ENCODE measurements at places on chromosomes 6 and 20.

DNA sequence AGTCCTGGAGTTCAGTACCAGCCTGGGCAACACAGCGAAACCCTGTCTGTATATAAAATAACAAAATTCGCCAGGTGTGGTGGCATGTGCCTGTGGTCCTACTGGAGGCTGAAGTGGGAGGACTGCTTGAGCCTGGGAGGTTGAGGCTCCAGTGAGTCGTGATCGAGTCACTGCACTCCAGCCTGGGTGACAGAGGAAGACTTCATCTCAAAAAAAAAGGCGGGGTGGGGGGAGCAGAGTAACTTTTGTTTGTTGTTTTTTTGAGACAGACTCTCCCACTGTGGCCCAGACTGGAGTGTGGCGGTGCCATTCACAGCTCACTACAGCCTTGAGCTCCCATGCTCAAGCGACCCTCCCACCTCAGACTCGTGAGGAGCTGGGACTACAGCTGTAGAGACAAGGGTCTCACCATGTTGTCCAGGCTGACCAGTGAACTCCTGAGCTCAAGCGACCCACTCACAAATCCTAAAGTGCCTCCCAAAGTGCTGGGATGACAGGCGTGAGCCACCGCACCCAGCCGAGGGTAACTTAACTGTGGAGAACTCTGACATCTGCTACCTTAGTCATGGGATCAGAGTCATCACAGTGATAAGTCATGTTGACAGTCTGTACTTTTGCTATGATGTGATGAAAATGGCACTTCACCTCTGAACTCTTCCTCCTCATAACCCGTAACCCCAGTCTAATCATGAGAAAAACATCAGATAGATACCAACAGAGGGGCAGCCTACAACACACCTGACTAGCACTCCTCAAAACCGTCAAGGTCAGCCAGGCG lies 16.5 kb downstream of the PEDS1 start:
- no peak for DNase-seq

DNA sequence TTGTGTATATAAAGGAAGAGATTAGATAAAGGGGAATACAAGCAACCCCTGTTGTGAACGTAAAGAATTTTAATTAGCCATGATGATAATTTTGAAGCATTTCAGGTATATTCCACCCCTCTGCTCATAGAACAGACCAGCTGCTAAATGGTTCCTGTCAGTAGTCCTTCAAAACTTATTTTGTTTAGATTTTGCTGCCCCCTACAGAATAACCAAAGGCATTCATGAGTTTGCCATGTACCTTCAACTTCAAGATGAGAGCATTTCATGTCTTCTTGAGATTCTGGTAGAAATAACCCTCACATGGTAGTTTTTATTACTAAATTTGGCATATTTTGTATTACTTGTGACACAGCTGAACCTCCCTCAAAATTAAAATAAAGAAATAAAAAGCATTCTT lies 1586.7 kb downstream of the HACE1 start:
- no peak for DNase-seq

DNA sequence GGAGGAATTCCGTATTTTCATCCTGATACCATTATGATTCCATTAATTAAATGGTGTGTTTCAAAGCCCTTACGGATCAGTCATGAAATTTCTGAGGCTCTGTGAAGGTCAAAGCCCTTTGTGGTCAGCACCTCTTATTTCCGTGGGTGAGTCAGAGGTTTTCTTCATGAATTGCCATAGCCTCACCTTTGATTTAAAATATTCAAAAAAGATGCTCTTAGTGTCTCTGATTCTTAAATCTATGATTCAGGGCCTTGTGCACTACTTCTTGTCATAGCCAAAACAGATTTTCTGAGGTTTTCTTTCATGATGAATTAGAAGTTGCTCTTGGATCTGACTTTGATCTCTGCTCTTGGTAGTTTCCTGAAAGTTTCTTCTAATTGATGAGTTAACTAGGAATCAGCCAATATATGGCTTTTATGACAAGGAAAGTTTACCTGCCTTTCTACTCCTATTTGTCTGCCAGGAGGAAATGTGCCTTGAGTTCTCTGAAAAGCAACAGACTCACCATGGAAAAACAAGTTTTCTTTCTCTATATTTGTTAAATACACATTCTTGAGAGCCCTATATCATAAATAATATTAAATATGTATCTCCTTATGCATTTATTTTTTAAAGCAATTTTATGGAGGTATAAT lies 613.0 kb downstream of the UTRN start:
- no peak for DNase-seq

- DNase-seq, result no peak
Observed at GRCh38 chr20:43723186-43723585, 3.6 kb downstream of the GTSF1L start.

DNA sequence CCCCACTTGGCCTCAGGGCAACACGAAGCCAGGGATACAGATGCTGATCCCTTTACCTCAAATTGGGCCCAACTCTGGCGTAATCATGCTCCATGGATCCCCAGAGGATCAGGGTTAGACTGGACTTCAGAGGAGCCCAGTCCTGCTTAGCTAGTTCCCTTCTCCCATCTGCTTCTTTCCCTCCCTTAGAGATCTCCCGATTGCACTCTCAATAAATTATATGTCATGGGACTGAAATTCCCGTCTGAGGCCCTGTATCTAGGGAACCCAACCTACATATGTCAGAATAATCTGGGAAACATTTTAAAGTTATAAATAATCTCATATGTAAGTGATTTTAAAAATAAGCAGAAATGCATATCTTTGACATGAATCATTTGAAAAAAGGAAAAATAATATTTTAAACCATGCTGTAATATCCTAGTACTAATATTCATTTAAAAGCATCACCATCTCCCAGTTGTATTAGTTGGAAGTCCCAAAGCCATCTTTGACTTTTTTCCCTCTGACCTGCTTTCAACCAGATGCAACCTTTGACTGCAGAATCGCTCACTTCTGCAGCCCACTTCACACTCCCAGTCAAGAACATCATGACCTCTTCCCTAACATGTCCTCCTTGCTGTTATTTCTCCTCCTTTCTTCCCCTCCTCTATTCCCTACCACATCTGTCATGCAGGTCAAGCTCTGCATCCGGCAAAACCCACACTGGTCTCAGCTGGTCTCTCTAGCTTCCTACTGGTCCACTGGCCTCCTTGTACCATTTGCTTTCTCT lies 393.6 kb downstream of the BTBD3 start:
- no peak for DNase-seq

DNA sequence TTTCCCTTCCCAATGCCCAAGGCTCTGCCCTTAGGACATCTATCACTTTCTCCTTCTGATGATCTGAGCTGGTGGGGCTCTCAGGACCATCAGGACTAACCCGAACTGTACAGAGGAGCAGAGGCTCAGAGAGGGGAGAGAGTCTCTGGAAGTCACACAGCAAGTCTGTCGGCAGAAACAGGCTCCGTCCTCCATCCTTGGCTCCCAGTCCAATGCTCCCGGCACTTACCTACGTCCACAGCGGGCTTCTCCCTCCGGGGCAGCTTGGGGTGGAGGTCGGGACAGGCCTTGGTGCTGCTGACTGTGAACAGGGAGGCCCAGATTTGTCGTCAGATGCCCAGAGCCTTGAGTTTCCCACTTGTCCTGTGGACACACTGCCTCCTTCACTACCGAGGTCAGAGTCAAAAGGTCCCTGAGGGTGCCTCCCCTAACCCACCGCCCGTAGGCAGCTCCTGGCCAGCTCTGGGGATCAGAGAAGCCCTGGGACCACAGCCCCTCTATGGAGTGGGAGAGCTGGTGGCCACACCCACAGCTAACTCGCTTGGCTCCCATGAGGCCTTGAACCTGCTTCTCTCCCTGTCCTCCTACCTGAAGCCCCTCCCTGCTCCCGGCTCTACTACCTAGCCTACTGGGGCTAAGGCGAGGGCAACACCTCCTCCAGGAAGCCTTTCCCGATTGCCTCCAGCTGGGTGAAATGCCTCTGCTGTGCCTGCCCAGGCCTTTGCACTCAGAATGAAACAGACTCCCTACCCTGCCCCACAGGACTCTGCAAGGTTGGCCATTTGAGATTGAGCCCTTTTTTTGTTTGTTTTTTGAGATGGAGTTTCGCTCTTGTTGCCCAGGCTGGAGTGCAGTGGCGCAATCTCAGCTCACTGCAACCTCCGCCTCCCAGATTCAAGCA lies 22.6 kb downstream of the VSTM2L start:
- no peak for DNase-seq

DNA sequence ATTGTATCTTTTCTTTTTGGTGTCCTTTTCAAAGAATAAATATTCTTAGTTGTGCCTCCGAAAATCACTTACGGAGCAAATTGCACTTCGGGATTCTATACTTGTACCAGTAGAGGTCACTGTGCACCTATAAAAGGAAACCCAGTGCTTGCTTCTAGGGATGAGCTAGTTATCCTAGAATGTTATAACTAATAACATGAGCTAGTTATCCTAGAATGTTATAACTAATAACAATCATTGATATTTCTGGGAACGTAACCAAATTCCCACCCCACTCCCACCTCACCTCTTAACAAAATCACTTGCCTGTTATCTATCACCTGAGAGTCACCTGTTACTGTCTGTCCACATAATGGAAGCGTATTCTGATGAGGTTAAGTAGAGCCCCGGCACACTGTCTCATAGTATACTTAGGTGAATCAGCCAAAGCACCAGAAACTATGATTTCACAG lies 126.9 kb upstream of the TIAM2 start:
- DNase-seq, result no peak

DNA sequence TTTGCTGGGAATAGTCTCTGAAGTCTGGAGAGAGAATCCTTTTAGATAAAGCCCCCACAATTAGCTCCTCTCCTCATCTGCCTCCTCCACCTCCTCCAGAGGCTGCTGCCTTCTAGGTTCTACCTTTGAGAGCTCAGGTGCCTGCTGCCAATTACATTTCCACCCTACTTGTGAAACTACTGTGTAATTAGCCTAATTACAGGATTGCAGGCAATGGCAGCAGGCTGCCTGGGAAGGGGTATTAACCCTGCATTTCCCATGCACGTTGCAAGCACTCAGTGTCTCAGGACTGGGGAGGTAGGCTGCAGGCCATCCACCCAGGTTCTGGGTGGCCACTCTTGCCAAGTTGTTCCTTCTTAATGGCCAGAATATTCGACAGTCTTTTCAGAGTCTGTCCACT lies 215.6 kb upstream of the ZNF217 start:
- no peak for DNase-seq
